H7 (cell line): ENCODE measurements at places on chromosomes 5 and 9. TPM values are rescaled to one million over a fixed set of nuclear protein-coding genes. Genes with fewer than 3 reads are reported as not detected.

PRDM9 gene
- total RNA-seq, result 0.41 TPM in 1 of 2 replicates, not detected in the other

TMEM171 gene
- 2.7 and 4.8 TPM in 2 replicates for total RNA-seq

SLC4A9 gene
- total RNA-seq, result 0.33 TPM in 1 of 2 replicates, not detected in the other

TIMD4 gene
- not detected in 2 replicates for total RNA-seq

FOXD4L6 gene
- total RNA-seq, result not detected in 2 replicates

PCDHB14 gene
- 0.10 and 0.26 TPM in 2 replicates for total RNA-seq

CAMK2A gene
- total RNA-seq, result 0.07 TPM in 1 of 2 replicates, not detected in the other

DNA sequence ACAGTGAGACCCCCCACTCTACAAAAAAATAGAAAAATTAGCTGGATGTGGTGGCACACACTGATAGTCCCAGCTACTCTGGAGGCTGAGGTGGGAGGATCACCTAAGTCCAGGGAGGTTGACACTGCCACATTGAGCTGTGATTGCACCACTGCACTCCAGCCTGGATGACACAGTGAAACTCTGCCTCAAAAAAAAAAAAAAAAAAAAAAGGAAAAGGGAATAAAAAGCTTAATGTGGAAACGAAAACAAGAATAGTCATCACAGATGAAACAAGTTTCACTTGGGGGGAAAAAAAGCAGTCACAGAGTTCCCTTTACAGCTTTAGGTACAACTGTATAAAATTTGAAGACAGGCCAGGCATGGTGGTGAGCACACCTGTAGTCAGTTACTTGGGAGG, 84.2 kb downstream of the FNBP1 start:
- no peak for DNase-seq

GRCh38 chr5:151156507-151157420, 815 bp downstream of the ANXA6 start:
- DNase-seq, result peak; percentile 70

- no peak for DNase-seq
Measured at GRCh38 chr5:34843497-34843896, 4.5 kb downstream of the TTC23L start.
